ENCODE measurements at places on chromosomes 1 and 21.

GRCh38 chr21:45556645-45557615, 14.7 kb upstream of the SLC19A1 start:
- no peak for DNase-seq

DNA sequence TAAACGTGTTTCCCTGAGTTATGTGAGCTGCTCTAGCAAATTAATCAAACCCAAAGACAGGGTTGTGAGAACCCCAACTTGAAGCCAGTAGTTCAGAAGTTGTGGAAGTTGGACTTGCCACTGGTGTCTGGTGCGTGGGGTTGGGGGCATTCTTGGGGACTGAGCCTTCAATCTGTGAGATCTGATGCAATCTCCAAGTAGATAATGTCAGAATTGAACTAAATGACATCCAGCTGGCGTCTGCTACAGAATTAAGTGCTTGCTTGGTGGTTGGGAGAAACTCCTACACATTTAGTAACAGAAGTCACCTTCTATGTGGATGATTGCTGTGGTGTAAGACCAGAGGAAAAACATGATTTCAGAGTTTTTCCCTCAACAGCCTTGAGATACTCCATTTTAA, 207.4 kb downstream of the FGGY start:
- no peak for DNase-seq

- DNase-seq: no peak
These were observed 5.0 kb downstream of the TRIT1 start for GRCh38 chr1:39877980-39878956.

GRCh38 chr1:101905283-101905835, 91.4 kb downstream of the OLFM3 start:
- DNase-seq: peak; percentile 89

- DNase-seq: no peak
These were observed 118.9 kb upstream of the ZC3H11B start for GRCh38 chr1:219731771-219732170.

DNA sequence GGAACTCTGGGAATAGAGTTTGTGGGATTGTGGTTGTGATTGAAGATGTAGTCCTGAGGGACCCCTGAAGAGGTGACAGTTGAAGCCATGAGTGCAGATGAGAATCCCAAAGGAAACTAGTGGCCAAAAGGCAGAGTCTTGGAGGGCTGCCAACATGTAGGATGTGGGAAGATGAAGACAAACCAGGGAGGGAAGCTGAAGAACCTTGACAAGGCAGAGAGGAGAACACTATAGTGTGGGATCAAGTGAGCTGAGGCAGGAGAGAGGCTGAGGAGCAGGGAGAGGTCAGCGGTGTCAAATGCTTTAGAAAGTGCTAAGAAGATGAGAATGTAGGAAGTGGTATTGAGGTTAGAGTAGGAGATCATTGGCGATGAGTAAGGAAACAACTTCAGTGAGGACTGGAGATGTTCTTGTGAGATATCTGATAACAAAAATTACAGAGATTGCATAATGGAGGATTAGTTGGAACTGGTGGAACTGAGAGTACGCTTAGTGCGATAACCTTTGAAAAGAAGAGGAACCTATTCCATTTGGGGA, 88.5 kb upstream of the VCAM1 start:
- no peak for DNase-seq

DNA sequence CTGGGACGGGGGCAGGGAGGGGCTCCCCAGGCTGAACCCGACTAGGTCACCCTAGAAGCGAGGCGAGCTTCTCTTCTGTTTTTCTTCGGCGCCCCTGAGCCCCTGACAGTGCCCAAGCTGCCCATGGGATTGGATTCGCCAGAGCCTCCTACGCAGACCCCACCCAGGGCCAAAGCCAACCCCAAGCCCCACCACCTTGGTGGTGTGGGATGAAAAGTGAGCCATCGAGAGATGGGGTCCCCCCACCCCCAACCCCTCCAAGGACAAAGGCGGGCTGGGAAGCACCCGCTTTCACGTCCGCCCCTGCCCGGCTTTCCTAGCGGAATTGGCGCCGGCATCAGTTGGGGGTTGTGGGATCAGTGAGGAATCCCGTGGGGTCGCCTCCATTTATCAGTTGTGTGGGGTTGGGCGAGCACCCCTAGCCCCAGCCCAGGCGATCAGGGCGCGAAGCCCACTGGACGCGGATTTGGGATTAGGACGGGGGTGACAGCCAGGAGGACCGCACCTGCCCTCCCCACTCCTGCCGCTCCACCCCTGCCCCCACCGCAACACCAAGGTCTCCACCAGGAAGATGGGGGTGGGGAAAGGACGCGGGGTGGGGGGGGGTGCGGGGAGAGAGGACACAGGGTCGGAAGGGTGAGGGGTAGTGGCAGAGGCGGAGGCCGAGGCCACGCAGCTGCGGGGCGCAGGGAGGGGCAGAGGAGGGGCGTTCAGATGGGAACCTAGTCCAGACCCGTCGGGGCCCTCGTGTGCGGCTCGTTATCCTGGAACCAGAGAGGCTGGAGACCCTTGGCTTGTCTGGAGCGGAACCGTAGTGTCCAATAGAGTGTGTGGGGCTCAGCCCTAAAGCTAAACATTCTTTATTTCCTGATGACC, 4.4 kb downstream of the TSPEAR start:
- no peak for DNase-seq

DNA sequence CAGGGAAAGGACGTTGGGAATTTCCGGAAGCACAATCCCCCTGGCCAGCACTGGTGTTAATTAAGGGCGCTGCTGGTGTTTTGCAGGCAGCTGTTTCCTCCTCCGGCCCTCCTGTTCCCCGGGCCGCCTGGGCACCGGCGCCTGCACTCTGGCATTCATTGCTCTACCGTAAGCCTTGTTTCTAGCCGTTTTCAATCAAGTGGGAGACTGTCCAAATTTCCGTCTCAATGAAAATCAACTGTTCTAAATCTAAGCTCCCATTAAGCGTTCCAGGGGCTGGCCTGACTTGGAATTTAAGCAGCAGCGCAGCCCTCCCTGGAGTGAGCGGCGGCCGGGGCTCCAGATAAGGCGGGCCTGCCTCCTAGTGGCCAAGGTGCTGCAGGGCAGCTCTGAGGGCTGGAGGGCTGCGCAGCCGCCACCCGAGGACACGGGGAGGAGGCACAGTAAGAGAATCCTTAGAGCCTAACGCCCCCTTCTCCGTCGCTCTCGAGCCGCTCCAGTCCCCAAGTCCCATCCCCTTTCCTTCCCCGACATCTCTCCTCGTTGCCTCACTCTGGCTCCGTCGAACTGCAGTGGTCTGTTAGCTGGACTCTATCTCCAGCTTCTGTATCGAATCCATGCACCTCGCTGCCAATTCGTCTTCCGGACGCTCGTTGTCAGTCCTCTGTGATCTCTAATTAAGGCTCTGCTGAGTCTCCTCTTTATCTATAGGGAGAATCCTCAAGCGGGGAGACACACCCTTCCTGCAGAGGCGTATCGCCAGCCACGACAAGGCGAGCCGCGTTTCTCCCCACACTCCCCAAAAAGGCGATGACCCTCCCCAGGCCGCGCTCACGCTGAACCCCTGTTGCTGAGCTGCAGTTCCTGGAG, 57.8 kb upstream of the LRRC8D start:
- DNase-seq: peak; percentile 68

GRCh38 chr1:84550826-84551225, 23.4 kb downstream of the CTBS start:
- no peak for DNase-seq

GRCh38 chr1:31723828-31724359, 20.1 kb upstream of the COL16A1 start:
- no peak for DNase-seq

DNA sequence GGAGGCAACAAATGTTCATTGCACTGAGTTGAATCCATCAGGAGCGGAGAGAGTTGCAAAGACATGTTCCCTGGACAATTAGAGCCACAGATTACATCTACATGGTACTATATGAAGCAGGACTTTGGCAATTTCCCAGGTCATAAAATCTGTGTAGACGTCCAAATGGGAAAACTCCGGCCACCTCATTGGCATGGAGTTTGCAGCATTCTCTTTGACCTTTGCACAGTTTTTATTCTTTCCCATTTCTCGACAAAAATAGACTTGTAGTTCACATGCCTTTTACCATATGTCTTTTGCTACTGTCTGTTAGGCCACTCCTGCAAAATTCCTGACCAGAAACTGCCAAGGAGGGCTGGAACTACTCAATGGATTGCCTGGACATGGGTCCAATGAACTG, 48.2 kb downstream of the UBE2T start:
- no peak for DNase-seq

DNA sequence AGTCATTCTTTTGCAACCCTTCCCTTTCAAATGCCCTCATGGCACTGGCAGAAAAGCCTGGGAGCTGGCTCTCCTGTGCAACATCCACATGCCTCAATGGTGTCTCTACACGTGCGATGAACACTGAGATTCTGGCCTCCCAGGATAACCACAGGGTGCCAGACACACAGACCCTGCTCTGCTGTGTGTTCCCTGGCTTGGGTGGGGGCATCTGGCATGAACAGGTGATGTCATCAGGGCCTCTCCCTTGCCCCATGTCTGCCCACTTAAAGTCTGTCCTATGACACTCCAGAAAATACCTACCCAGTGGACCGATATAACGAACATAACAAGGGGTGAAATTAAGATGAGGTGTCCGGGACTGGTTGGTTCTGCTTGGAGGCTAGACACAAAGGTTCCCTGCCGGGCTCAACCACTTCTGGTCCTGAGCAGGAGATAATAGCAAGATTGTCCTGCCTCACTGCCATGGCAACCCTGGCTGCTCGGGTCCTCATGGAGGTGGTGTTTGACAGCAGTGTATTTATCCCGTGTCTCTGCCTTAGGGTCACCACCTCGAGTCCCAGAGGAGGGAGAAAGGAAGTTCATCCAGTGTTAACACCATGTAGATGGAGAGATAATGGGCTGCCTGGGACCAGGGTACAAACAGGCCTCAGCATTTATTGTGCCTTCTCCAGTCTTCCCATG, 19.3 kb downstream of the INSRR start:
- no peak for DNase-seq

DNA sequence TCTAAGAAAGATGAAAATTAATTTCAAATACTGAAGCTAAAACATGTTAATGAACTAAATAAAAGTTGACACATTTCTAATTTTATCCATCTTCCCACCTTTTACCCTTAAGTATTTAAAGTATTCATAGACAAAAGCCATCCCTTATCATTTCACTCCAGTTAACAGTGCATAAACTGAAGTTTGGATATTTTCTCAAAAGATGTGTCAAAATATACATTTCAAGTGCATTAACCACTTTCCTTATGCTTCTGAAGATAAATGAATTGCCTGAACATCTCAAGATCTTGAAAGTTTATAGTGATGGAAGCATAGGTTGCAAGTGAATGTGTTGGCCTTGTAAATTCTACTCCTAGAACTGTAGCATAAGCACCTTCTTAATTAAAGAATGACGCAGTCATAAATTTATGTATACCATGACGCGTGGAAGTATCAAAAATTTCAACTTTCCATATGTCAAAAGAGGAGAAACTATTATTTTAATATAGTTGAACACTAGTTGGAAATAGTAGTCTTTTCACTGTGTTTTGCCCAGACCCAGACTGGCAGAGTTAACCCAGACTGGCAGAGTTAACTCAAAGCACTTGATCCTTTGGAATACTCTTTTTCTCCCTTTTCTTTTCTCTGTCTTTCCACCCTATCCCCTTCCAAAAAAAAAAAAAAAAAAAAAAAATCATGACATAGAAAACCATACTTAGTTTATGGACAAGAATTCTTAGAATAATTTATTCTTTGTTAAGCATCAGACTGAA, 282.6 kb upstream of the C1orf105 start:
- no peak for DNase-seq

GRCh38 chr1:106755682-106756406, 300.6 kb upstream of the PRMT6 start:
- DNase-seq: no peak

DNA sequence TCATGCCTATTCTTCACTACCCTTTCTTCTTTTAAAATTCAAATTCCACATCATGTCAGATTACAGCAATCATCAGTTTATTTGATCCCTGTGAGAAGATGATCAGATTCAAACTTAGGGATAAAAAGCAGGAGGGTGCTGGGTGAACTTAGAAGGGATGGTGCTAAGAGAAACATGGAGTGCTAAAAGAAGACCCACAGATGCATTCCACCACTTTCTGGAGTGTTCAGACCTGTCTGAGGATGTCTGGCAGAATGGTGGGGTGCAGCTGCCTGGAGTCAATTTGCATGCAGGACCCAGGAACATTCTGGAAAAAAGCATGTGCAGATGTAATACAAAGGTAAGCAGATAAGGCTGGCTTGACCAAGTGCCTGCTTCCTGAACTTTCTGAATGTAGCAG, 372.9 kb upstream of the RUNX1 start:
- no peak for DNase-seq

- no peak for DNase-seq
These were observed 59.7 kb upstream of the ZNF326 start for GRCh38 chr1:89935235-89935634.

GRCh38 chr1:211580303-211580687, 1.3 kb upstream of the SLC30A1 start:
- no peak for DNase-seq

DNA sequence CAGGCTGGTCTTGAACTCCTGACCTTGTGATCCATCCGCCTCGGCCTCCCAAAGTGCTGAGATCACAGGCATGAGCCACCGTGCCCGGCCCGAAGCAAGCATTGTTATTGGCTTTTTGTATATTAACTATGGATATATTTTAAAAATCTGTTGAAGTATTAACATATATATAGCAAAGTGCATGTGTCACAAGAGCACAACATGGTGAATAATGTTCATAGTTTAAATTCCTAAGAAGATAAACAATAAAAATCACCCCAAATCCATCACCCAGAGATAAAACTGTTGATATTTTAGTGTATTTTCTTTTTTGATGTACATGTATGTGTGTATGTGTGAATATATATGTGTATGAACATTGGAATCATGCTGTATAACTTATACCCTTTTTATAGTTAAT, 9.1 kb upstream of the FOXE3 start:
- DNase-seq: no peak

DNA sequence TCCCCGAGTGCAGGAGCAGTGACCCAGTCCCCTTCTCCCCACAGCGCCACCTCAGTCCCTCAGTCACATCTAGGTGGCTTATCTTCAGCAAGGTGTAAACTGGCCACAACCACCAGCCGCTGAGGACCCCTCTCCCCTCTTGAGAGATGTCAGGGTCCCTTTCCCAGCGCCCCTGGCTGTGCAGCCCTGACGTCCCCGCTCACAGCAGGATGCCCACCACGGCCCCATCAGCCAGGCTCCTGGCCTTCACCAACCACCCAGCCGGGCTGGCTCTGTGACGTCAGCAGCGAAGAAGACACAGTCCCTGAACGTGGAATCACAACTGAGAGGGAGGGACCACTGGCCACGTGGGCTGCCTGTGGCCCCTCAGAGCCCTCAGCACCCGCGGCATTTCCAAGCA, 249.4 kb downstream of the NPHP4 start:
- DNase-seq: no peak

DNA sequence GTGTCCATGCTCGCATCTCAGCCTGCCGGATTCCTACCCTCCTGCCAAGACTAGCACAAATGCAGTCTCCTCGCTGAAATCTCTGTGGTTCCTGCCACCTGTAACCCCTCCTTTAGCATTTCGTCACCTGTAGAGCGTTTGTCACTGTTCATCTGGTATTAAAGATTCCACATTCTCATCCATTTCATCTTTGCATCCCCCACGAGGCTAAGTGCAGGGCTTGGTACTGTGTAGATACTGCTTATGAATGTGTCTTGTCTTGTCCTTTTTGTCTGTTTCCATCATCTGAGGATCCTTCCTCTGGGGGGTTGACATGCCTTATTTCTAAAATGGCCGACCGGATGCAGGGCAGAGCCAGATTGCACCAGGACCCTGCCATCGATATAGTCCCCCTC, 53.7 kb upstream of the DNAJC6 start:
- no peak for DNase-seq

- no peak for DNase-seq
These were observed 96.2 kb downstream of the ZMYM4 start for GRCh38 chr1:35364741-35365140.

GRCh38 chr21:29534448-29534847, 235.7 kb downstream of the BACH1 start:
- DNase-seq: no peak

Data from NCI-H748 treated with DMSO at 0.1 percent for 48 hours (cell line).